ENCODE measurements at places on chromosomes 12 and 14.

GRCh38 chr12:111864913-111865312 is 22.9 kb downstream of the MAPKAPK5 start:
- DNase-seq = no peak

- DNase-seq = no peak
Measured at GRCh38 chr14:101458741-101459550, 102.3 kb upstream of the DIO3 start.

- no peak for DNase-seq
Measured at GRCh38 chr14:70658899-70659298, 17.2 kb downstream of the TTC9 start.

GRCh38 chr14:37711831-37712475 is 116.5 kb downstream of the TTC6 start:
- DNase-seq = no peak

GRCh38 chr12:49923880-49924556 is 20.3 kb upstream of the FAIM2 start:
- no peak for DNase-seq

- no peak for DNase-seq
Measured at GRCh38 chr14:33163600-33163999, 224.9 kb downstream of the NPAS3 start.

GRCh38 chr12:39571351-39571750 is 48.3 kb downstream of the ABCD2 start:
- no peak for DNase-seq

DNA sequence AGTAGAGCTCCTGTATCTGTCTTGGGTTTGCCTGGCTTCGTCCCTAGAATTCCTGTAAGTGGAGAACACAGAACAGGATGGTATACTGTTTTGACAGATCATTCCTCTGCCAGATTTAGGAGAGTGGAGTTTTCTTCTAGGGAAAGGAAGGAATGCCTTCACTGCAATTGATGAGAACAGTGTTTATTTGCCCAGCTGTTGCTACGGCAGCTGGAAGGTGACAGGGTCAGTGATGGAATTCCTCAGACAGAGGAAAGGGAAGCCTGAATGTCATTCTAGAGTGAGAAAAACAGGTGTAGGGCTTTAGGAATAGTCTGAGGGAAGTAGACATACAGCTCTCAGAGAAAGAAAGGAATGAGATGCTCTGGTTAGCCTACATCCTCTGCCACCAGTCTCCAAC is 11.7 kb downstream of the CSRNP2 start:
- DNase-seq = no peak

DNA sequence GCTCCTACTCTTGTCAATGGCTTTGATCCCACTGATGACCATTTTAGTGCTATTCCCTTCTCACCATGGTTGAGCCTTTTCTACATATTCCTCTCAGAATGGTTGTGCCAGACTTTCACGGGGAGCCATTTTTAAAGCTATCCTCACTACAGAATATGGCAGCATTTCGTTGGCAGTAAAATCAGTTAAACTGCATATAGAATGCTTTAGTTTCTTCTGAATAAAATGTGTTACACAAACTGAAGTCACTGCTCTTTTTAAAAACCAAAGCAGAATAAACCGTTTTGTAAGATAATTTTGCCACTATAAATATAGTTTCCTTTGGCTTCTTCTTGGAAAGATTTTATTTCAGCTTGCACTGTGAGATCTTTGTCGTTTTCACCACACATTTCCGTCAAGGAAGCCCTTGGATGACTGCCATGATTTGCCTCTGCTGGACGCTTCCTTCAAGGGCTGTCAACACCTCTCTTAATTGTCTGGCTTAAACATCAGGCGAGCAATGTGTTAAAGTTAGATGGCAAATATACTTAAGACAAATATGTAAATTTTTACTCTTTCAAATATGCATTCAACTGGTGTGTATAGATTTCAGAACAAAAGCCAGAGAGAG is 624.2 kb downstream of the DIO2 start:
- DNase-seq = no peak

- no peak for DNase-seq
Measured at GRCh38 chr12:31890295-31891285, 68.6 kb upstream of the RESF1 start.

DNA sequence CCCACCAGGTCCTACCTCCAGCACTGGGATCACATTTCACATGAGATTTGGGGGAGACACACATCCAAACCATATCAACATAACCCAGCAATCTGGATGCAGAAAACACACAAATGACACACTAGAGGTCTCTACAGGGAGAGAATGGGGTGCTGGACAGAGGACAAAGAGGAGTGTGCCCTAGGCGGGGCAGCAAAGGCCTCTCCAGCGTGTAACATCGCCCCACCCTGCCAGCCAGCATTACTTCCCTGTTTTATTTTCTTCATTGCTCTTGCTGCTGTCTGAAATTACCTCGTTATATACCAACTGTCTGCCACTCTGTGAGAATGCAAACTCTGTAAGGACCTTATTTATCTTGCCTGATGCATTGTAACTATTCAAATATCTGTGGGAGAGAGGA is 61.1 kb downstream of the RIMBP2 start:
- no peak for DNase-seq

- DNase-seq = no peak
Measured at GRCh38 chr12:11738450-11738849, 89.0 kb downstream of the ETV6 start.

GRCh38 chr12:33825442-33825841 is 196.9 kb upstream of the ALG10 start:
- DNase-seq = no peak

DNA sequence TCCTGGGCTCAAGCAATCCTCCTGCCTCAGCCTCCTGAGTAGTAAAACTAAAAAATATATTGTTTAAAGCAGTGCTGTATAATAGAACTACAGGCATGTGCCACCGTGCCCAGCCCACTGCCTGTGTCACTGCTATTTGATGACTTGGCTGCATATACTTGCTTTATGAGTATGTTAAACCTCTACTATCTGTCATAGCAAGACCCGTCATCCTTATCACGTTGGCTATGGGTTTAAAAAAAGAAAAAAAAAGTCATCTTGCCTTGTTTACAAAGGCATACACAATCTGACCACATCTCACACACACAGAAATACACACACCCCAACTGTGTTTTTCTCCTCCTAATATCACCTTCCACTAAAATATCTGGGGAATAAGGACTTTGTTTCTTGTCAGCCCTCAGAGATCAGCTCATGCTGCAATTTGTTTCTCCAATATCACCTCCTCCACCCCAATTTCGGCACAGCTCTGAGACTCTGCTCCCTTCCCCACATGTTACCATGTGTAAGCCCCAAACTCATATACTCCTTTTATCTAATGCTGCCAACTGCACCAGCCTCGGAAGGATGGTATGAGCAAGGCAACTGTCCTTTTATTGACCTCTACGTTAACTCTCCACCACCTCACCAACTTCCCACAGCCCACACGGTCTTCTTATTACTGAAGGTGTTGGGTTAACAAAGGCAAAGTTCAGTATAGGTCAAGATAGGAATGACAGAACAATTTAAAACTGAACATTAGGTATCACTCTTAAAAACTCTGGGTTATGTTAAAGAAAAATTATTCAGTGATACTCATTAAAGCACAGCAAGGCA is 802 bp upstream of the TMPRSS12 start:
- DNase-seq = no peak

GRCh38 chr12:58378028-58378427 is 436.7 kb downstream of the ATP23 start:
- no peak for DNase-seq

GRCh38 chr12:103751600-103751999 is 89.4 kb downstream of the NT5DC3 start:
- DNase-seq = no peak

DNA sequence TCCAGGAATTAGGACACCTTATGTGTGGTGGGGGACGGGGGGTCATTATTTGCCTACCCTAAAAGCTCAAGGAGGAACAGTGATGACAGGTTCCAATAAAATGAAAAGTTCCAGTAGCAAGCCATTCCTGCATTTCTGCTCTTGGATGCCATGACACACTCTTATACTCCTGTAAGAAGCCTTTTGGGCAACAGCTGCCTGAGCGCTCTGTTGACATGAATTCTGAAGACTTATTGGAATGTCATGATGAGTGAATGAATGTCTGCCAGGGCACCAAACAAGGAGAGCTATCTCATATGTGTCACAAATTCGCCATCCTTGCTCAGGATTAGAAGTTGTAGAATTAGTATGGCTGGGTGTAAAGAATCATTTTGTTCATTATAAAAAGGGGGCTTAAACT is 36.3 kb downstream of the PTGER2 start:
- DNase-seq = no peak

DNA sequence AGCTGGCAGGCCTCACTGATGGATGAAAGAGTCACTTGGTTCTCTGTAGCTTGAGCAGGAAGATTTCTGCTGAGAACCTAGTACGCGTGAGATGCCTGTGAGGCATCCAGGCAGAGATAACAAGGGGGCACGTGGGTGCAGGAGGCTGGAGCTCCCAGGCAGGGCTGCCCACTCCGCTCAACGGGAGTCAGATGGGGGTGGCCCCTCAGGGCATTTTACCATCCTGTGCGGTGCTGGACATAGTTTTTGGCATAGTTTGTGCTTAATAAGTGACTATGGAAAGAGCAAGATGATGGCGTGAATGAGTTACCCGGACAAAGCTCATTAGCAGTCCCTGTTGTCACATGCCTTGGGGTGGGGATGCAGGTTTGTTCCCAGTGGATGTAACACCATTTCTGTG is 182.8 kb downstream of the TSPAN9 start:
- DNase-seq = no peak

DNA sequence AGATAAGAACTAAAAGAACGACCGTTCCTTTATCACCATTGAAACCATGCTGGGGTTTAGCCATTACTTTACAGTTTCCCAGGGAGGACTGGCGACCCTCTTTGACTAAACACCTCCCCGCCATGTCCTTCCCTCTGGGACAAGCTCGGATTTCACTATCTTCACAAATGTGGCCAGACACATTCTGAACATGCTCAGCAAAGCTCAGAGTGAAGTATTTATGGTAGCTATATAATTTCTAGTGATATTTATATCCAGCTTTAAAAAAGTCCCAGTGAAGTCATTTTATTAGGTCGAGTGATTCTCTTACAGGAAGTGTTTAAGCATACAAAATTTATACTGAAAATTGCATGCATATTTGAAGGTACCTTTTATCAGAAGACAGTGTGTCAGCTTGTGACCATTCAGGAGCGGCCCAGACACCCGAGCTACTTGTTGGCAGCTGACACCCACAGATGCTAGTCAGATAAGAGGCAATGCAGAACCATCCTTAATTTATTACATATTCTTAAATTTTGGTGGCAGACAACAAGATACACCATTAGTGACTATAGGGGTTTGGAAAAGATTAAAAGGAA is 36.8 kb downstream of the NIN start:
- no peak for DNase-seq

- no peak for DNase-seq
Measured at GRCh38 chr14:69090187-69090789, 62.6 kb downstream of the DCAF5 start.

GRCh38 chr14:32481707-32482106 is 152.6 kb downstream of the AKAP6 start:
- DNase-seq = no peak

GRCh38 chr14:82080370-82080769 is 546.7 kb upstream of the SEL1L start:
- DNase-seq = no peak

DNA sequence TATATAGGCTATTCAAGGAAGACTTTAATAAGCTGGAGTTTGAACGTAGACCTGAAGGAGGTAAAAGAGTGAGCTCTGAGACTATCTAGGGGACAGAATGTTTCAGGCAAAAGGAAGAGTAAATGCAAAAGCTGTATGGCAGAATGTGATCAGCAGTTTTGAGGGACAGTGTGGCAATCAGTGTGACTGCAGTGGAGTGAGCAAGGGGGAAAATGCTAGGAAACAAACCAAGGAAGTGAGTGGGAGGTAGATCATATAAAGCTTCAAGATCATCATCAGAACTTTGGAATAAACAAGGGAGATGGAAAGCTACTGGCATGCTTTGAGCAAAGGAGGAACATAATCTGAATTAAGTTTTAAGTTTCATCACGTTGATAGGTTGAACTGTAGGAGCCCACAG is 67.5 kb upstream of the BTG1 start:
- no peak for DNase-seq

DNA sequence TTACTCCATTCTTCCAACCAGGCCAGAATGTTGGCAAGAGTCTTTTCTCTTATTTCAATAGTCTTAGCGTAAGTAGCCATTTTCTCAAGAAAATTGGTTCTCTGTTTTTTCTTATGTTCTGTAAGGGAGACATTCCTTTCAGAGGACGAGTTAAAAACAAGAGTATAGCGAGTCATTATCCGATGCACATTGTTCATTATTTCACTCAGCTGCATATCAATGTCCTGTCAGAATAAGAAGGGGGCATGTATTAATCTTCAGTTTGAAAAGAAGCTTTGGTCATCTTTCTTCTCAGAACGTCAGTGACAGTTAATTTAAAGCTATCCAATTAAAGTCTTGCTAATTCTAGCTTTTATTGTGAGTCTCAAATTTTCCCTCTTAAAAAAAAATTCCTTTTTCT is 33.3 kb downstream of the FAM186A start:
- DNase-seq = no peak

DNA sequence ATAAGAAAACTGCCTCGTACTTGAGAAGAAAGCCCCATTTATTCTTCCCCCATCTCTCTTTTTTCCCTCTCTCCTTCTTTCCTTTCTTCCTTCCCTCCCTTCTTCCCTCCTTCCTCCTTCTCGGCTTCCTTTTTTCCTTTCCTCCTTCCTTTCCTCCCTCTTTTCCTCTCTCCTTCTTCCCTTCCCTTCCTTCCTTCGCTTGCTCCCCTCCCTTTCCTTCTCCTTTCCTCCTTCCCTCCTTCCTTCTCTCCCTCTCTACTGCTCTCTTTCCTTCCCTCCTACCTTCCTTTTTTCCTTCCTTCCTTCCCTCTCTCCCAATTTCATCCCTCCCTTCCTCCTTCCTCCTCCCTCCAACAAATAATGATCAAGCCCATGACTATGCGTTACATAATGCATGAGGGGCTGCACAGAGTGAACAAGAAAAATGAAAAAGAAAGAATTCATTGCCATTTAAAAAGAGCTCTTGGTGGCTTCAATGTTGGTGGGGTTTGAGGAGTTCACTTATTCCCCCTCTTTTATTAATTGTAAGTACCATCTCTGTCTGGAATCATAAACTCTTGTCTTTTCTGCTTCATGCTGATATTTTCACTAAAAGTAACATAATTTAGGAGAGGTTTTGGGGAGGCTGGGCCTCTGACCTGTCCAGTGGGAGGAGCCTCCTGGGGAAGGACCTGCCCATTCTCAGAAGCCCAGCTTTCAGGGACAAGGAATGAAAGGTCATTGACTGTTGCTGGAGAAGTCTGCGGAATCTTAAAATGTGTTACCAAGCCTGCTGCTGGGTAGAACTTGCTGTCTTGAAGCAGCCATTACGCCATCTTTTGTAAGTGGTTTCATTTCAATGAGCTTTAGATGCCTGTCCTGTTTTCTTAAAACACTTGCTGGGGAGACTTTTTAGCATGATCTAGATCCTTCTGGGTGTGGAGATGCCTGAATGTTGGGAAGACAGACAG is 144.3 kb downstream of the CHST11 start:
- DNase-seq = no peak

GRCh38 chr12:122413516-122414404 is 8.7 kb downstream of the CLIP1 start:
- DNase-seq = no peak

GRCh38 chr14:54785136-54785777 is 117.4 kb downstream of the GCH1 start:
- no peak for DNase-seq

GRCh38 chr12:22982635-22983034 is 357.7 kb downstream of the ETNK1 start:
- no peak for DNase-seq

GRCh38 chr12:116245189-116245588 is 32.3 kb downstream of the MED13L start:
- no peak for DNase-seq
